ENCODE measurements at places on chromosomes 4 and X.

DNA sequence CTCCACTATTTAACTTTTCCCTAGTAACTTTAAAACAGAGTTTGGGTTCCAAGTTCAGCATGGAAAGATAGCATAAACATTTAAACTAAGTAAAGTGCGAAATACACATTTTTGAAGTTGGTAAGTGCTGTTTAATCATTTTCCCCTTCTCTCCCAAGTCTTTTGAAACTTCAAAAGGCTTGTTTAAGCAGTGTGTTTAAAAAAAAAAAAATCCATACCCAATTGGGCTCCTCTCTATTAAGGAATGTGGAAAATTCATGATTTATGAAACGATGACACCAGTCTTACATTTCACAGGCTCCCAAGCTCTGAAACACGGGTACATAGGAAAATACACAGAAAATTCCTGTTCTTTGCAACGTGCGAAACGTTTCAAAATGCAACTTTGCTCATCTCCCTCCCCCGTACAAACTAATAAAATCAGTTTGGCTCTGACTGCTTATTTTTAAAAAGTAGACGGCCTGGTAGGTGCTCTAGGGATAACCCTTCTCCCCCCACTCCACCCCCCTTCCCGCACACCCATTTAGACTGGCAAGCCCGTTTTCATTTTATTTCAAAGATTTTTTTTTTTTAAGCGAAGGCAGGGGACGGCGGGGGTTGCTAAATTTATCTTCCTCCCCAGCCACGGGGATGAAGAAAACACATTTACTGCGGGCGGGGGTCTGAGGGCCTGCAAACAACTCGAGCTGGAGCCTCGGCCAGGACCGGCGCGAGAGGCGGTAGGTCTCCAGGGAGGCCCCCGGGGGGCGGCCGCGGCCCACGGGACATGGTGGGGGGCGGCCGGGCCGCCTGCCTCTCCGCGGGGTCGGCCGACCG is 786 bp upstream of the ZFX start:
- DNase-seq = peak; percentile 84

DNA sequence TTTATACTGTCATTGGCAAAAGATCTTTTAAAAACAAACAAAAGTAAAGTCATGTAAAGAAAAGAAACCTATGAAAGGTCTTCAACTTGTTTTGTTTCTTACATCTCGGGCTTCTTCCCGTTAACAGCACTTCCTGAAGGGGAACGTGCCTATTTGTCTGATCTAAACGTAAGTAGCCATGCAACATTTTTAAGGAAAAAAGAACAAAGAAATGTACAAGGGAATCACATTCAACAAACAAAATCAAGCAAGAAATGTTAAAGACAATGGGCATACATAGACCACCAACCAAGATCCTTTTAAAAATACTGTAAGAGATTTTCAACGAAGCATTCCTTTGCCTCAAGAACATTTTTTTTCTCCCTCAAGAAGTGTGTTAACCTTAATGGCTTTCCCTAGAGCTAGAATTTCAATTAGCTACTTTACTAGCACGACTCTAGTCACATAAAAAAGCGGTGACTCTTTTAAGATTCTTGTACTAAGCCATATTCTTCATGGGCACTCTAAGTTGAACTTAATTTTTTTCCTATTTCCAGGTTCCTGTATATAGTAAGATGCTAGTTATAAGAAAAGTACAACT is 112.0 kb upstream of the TTC29 start:
- no peak for DNase-seq

DNA sequence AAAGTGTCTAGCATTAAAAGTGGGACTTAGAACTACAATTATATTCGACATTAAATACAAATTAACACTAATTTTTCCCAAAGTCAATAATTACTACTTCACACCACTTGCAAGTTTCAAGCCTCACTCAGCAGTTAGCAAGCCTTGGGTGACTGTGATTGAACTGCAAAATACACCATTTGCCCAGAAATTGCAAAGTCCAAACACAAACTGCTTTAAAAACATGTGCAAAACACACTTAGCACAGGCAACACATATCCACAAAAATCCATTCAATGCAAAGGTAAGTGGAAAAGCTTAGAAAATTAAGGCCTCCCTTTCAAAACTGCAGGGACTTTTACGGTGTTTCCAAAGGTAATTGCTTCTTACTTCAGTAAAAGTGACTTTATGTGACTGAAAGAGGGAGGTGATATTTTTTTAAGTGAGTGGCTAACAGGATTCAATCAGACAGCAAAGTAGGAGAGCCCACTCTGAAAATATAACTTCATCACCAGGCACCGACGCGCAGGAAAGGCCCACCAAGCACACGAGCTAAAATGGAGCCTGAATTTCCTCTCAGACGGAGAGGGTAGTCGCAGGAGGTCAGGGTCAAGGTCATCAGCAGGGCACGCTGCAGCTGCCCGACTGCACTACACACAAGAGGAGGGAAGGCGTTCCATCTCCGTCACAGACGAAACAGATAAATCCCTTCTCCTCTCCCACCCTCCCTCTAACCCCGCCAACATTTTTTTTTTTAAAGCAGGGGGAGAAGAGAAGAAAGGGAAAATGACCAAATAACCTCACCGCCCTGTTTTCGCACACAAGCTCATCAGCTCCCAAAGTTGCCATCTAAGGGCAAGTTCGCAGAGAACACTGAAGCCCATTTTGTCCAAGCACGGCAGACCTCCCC is 3.1 kb downstream of the ZNF827 start:
- DNase-seq = peak; percentile 37

DNA sequence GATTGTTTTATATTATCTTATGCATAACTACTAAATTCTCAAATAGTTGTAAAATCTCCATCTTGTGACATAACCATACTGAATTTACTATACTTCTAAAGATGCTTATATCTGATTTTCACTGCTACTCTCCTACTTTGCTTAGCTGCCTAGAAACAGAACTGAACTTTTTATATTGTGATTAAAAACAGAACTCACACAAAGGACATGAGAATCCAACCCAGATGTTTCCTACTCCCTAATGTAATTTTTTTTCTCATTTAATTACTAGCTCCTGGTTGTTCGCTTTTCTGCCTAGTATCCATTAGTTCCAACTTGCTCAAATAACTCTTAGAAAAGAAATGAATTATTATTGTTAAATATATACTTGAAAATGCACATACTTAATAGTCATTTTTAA is 283.5 kb upstream of the ACTRT1 start:
- DNase-seq = no peak

DNA sequence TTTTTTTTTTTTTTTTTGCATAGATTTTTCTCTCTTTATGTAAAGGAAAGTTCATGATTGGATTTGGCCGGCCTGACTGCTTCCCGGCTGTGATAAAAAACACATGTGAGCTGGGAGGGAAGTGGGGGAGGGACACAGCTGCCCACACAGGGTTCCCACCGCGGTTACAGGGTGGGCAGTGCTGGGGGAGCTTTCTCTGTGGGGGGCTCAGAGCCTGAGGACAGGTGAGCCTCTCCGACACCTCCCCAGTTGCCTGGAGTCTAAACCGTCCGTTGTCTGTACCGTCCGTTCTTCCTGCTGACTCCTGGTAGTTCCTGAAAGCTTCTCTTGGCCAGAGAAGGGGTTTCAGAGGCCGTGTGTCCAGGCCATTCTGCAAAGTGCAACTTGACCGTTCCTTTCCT is 21.8 kb downstream of the SHOX start:
- DNase-seq = no peak

DNA sequence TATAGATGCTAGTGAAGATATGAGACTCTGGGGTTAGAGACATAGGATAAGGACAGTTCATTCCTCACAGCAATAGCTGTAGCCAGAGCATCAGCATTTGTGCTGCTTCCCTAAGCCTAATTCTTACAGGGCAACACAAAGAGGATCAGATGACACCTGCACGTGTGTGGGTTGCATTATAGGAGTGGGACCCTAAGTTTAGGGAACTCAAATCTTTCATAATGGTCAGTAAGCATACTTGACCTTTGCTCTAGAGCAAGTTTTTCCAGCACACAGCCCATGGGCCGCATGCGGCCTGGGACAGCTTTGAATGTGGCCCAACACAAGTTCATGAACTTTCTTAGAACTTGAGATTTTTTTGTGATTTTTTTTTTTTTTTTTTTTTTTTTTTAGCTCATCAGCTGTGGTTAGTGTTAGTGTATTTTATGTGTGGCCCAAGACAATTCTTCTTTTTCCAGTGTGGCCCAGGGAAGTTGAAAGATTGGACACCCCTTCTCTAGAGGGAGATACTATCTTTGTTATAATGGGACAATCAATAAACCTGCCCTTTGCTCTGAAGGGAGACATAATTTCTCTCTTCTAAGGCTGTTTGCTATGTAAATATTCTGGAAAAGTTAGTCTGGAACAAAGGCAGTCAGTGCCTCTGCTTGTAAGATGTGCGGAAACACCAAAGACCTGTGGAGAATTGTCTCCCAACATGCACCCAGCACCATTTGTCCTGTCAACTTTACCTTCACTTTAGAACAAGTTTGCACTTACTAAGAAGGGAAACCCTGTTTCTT is 650.2 kb downstream of the ZNF674 start:
- no peak for DNase-seq

GRCh38 chr4:2944586-2945526 is 18.4 kb downstream of the NOP14 start:
- no peak for DNase-seq

DNA sequence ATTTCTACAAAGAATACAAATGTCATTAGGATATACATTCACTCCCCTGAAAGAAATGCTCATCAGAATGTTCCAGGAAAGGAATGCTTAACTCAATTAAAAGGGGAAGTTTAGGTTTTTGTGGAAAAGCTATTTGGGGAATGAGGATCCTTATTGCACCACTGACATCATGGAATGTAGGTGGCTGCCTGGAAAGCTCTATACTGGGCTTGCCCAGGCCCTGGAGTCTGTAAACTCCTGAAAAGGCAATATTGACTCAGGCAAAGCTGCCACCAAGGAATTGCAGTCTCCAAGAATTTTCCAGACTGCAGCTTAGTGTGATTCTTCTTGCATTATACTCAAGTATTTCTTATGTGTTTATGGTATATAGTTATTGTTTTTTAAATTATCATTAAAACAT is 15.7 kb downstream of the DAPP1 start:
- DNase-seq = peak; percentile 2

GRCh38 chr4:76699751-76700310 is 198.1 kb downstream of the SOWAHB start:
- DNase-seq = peak; percentile 46

Data from fibroblast of skin of right biceps (primary cell).